ENCODE measurements at places on chromosomes 6 and 20. TPM values are rescaled to one million over a fixed set of nuclear protein-coding genes. Genes with fewer than 3 reads are reported as not detected.

GABRR2 gene
- total RNA-seq = 0.14 TPM

WFDC2 gene
- not detected for total RNA-seq

PXMP4 gene
- 5.4 TPM for total RNA-seq

CLVS2 gene
- under 0.01 TPM for total RNA-seq

GHRH gene
- not detected for total RNA-seq

UST gene
- 35.4 TPM for total RNA-seq

SRSF12 gene
- total RNA-seq = 0.09 TPM

GNRH2 gene
- 0.09 TPM for total RNA-seq

VIP gene
- total RNA-seq = not detected

Data from smooth muscle cell of bladder (primary cell).